ENCODE measurements at places on chromosomes 3 and 15. TPM values are rescaled to one million over a fixed set of nuclear protein-coding genes. Genes with fewer than 3 reads are reported as not detected.

- H3K27me3 ChIP-seq = no peaks in the 10 kb centered on the region
- no peak for DNase-seq
- peaks cover 41% of the 10 kb centered on the region for H3K36me3 ChIP-seq
- H3K27ac ChIP-seq = no peak overlapping the region
Observed at GRCh38 chr3:47394140-47394870, 13.5 kb downstream of the PTPN23 start.

The ARIH2 gene
- total RNA-seq = 87.4 TPM

DNA sequence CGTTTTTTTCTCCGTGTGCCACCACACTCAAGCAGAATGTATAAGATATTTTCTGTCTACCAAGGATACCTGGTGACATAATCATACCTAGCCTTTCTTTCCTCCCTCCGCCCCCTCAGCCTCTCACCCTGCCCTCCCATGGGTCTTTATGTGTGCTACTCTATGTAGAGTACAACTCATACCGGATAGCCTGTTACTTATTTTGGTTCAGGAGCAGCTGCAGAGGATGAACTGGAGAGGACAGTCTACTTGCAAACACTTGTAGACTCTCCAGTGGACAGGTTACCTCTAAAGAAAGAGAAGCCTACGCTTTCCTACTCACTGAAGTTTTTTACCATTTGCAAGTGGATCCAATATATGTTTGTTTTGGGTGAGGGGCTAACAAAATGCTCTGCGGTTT, 345.9 kb upstream of the TPRG1 start:
- DNase-seq = no peak
- no peaks in the 10 kb centered on the region for H3K36me3 ChIP-seq
- peaks cover 17% of the 10 kb centered on the region for H3K4me1 ChIP-seq
- no peak overlapping the region for H3K4me3 ChIP-seq
- no peak overlapping the region for H3K27ac ChIP-seq

- DNase-seq = no peak
- no peak overlapping the region for H3K4me3 ChIP-seq
- peaks cover 4% of the 10 kb centered on the region for H3K36me3 ChIP-seq
- no peaks in the 10 kb centered on the region for H3K27me3 ChIP-seq
- peak overlapping the region; percentile 94 for H3K27ac ChIP-seq
Observed at GRCh38 chr15:66291816-66292570, 1.4 kb upstream of the DIS3L start.

- H3K27me3 ChIP-seq = no peaks in the 10 kb centered on the region
- H3K4me1 ChIP-seq = no peaks in the 10 kb centered on the region
- H3K4me3 ChIP-seq = no peak overlapping the region
- no peak for DNase-seq
Observed at GRCh38 chr3:156425651-156426050, 129.3 kb downstream of the SSR3 start.

GRCh38 chr15:88179562-88179961, 77.0 kb downstream of the NTRK3 start:
- DNase-seq = no peak
- no peak overlapping the region for H3K4me3 ChIP-seq
- H3K27me3 ChIP-seq = no peaks in the 10 kb centered on the region
- H3K27ac ChIP-seq = no peak overlapping the region
- H3K36me3 ChIP-seq = no peaks in the 10 kb centered on the region

GRCh38 chr3:132380920-132381319, 36.4 kb upstream of the DNAJC13 start:
- no peak for DNase-seq
- no peaks in the 10 kb centered on the region for H3K4me1 ChIP-seq
- no peak overlapping the region for H3K27ac ChIP-seq
- H3K36me3 ChIP-seq = no peaks in the 10 kb centered on the region
- H3K4me3 ChIP-seq = no peak overlapping the region

The MYO5A gene
- 36.1 TPM for total RNA-seq

DNA sequence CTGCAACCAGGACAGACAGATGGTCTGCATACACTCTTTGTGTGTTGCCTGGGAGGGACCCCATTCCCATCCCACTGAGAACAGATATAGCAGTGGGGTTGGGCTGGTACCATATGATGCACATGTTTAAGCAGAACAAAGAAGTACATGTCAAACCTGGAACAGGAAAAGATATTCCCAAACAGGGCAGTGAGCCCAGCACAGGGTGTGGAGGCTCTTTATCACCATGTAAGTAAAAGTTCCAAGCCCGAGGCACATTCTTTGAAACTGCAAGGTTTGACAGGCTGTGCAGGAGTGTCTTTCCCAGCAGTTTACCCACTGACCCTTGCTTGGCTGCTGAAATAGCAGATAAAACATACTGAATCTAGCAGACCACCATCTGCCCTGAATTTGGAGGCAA, 5.3 kb upstream of the ZNF445 start:
- DNase-seq = no peak
- H3K4me1 ChIP-seq = peaks cover 3% of the 10 kb centered on the region
- H3K27ac ChIP-seq = no peak overlapping the region
- no peaks in the 10 kb centered on the region for H3K36me3 ChIP-seq
- no peak overlapping the region for H3K4me3 ChIP-seq
- H3K27me3 ChIP-seq = no peaks in the 10 kb centered on the region

Data from lower lobe of right lung (tissue), 2 donors.